Memory B cell (primary cell): ENCODE measurements at places on chromosomes 13 and 19.

GRCh38 chr13:111597191-111597611 lies 276.8 kb downstream of the TEX29 start:
- DNase-seq = no peak

- DNase-seq = no peak
These were observed 177.5 kb downstream of the ABCC4 start for GRCh38 chr13:95123726-95124125.

GRCh38 chr13:107209824-107210722 lies 642.1 kb upstream of the ARGLU1 start:
- DNase-seq = no peak

- no peak for DNase-seq
These were observed 713.0 kb upstream of the PCDH9 start for GRCh38 chr13:67943116-67943515.

GRCh38 chr19:55678121-55678671 lies 3.2 kb downstream of the EPN1 start:
- DNase-seq = peak; percentile 75

DNA sequence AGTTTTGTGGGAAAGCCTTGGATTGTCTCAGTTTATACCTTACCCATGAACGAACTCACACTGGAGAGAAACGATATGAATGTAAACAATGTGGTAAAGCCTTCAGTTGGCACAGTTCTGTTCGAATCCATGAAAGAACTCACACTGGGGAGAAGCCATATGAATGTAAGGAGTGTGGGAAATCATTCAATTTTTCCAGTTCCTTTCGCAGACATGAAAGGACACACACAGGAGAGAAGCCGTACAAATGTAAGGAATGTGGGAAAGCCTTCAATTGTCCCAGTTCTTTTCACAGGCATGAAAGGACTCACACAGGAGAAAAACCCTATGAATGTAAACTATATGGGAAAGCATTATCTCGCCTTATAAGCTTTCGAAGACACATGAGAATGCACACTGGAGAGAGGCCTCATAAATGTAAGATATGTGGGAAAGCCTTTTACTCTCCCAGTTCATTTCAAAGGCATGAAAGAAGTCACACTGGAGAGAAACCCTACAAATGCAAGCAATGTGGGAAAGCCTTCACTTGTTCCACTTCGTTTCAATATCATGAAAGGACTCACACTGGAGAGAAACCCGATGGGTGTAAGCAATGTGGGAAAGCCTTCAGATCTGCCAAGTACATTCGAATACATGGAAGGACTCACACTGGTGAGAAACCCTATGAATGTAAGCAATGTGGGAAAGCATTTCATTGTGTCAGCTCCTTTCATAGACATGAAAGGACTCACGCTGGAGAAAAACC lies 7.5 kb upstream of the ZNF440 start:
- no peak for DNase-seq

GRCh38 chr13:30148171-30148754 lies 159.1 kb downstream of the KATNAL1 start:
- no peak for DNase-seq

DNA sequence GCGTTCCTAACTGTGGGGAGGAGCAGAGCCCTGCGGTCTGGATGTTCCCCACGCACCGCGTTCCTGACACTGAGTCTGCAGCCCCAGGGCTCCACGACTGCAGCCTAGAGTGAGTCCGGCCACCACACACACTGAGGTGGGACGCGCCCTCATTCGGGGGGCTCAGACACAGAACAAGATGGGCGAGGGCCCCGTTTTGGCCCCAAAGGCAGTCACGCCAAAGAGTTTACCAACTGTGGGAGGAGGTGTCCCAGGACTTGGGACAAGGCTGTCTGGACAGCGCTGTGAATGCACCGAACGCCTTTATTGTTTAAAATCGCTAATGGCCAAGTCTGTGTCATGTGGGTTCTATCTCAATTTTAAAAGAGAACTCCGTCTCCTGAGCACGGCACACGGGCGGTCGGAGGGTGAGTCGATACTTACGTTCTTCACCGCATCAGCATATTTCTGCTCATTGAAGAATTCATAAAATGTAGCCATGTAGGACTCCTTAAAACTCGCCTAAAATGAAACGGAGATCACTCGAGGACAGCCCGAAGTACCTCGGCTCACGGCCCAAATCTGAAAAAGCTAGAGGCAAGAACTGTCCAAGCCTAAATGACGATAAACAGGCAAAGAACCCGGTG lies 35.2 kb upstream of the C13orf46 start:
- DNase-seq = no peak

- no peak for DNase-seq
These were observed 111.8 kb downstream of the ESD start for GRCh38 chr13:46685006-46685730.

GRCh38 chr13:76872675-76873074 lies 13.5 kb downstream of the KCTD12 start:
- DNase-seq = no peak

GRCh38 chr13:18943721-18944391 lies 237.8 kb downstream of the TUBA3C start:
- no peak for DNase-seq

DNA sequence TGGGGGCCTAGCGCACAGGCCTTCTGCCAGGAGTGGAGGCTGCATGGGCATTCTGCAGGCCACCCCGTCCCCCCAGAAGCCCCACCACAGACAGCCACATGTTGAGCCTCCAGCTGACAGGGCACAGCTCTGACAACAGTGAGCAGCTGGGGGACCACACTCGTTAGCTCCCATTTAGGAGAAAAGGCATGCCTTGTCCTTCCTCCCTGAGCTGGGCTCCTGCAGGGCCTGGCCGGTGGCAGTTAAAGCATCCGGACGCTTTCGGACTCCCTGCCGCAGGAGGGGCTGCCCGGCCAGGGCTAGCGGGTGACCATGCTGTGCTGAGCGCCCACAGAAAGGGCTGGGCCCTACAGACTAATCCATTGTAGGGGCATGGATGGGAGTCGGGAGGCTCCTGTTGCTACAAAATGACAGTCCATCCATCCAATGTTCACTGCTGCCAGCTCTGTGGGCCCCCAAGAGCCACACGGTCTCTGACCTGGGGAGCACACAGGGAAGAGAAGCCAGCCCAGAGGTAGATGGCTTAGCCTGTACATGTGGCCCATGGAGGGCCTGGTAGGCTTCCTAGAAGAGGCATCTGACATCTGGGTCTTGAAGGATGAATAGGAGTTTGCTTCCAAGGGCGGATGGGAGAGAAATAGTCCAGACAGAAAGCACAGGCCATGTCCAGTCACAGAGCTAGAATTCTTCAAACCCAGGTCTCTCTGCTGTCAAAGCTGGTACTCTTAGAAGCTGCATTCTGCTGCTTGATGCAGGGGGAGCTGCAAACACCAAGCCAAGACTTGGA lies 116.5 kb upstream of the VSTM2B start:
- DNase-seq = no peak

GRCh38 chr13:41563984-41564365 lies 106.6 kb downstream of the RGCC start:
- no peak for DNase-seq

DNA sequence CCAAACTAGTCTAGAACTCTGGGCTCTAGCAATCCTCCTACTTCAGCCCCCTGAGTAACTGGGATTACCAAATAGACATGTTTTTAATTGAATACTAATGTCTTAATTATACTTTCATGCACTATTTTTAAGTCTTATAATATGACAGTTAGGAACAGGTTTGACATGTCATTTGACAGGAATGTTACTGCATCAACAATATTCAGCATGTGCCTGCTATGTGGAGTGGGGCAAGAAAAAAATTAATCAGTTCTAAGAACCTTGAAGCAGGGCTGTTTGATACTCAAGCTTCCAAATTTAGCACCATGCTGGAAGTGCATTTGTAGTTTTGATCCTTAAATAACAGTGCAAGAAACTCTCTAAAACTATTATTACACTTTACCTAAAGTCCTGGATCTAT lies 265.3 kb downstream of the MZT1 start:
- DNase-seq = no peak

GRCh38 chr19:44903602-44904425 lies 1.8 kb upstream of the APOE start:
- DNase-seq = peak; percentile 93

- no peak for DNase-seq
These were observed 247.8 kb downstream of the TEX29 start for GRCh38 chr13:111568290-111568689.

GRCh38 chr13:63308549-63309165 lies 1893.0 kb upstream of the PCDH20 start:
- no peak for DNase-seq

DNA sequence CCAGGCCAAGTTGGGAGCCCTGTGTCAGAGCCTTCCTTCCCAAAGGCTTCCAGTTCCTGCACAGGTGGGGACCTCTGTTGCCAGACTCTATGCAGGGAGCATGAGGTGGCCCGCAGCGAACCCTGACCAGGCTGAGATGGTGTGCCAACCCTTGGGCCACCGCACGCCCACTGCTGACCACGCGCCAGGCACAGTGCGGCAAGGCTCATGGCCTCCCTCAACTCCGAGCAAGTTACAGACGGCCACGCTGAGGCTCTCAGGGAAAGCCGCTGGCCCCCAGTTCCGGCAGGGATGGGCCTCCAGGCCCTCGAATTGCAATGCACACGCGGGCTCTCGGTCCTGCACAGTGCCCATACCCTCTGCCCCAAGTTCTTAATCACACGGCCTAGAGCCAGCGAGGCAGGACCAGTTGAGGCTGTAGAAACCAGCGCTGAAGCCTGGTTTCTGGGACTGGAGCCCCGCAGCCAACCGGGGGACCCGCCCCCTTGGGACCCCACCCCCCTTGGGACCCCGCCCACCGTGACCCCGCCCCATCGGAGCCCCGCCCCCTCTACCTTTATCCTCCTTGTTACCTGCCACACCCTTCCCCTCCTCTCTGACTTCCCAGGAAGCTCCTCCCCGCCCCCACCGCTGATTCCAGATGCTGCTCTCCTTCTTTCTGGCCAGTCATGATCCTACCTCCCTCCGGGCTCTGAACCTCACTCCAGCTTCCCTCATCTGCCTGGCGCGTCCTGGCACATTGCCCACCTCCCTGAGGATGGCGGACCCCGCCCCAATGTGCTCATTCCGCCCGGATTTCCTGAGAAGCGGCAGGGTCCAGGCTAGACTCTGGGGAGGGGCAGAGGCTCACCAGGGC lies 6.0 kb downstream of the PEX11G start:
- DNase-seq = no peak

DNA sequence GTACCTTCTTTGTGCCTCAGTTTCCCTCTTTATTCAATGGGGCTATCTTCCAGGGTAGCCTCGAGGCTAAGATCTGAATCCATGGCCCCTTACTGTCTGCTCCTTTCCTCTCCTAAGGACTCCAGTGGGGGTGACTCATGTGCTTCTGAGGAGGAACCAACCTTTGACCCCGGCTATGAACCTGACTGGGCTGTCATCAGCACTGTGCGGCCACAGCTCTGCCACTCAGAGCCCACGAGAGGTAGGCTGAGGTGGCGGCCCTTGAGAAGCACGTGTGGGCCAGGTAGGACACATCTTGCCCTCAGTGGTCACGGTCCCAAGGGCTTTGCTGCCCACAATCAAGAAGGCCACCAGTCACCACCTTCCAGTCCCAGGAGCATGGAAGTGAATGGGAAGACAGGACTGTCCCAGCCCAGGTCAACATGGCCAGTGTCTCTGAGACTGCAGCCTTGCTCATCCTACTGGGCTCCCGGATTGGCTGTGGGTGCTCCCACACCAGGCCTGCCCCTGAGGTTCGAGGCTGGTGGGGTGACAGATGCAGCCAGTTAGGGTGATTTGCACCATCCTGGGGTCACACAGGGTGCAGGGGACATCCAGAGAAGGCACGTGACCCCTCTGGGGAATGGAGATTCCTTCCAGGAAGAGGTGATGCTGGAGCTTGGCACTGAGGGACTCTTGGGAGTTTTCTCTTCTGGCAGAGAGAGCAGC lies 2.8 kb downstream of the TBC1D17 start:
- DNase-seq = no peak

GRCh38 chr19:33860312-33861090 lies 63.8 kb downstream of the KCTD15 start:
- no peak for DNase-seq

DNA sequence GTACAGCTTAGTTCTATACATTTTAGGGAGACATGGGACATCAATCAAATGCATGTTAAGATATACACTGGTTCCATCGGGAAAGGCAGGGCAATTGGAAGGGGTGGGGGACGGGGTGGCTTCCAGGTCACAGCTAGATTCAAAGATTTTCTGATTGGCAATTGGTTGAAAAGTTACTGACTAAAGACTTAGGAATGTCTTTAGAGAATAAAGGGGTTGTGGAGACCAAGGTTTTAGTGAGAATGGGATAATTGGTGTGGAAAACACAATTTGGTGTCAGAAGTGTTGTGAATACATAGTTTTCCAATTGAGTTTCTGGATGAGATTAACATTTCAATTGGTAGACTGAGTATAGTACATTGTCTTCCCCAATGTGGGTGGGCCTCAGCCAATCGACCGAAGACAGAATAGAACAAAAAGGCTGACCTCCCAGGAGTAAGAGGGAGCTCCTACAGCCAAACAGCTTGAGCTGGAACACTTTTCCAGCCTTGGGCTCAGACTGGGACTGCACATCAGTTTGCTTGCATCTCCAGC lies 988 bp upstream of the CCDC169 start:
- DNase-seq = no peak

DNA sequence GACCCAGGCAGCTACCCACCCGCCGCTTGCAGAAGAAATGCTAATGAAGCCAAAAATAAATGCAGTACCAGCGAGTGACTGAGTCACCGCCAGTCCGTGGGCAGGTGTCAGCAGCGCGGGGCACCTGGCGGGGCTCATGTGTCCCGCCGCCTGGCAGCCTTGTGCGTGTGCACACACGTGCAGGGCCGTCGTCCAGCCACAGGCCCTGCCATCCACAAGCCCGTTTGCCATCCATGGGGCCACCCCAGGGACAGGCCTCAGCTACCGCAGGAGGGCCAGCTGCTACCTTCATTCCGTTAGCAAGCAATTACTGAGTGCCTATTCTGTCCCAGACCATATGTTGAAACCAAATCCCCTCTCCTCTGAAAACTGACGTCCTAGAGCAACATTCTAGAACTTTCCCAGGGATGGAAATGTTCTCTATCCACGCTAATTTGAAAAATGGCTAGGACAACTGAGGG lies 20.5 kb downstream of the NCAN start:
- DNase-seq = no peak

DNA sequence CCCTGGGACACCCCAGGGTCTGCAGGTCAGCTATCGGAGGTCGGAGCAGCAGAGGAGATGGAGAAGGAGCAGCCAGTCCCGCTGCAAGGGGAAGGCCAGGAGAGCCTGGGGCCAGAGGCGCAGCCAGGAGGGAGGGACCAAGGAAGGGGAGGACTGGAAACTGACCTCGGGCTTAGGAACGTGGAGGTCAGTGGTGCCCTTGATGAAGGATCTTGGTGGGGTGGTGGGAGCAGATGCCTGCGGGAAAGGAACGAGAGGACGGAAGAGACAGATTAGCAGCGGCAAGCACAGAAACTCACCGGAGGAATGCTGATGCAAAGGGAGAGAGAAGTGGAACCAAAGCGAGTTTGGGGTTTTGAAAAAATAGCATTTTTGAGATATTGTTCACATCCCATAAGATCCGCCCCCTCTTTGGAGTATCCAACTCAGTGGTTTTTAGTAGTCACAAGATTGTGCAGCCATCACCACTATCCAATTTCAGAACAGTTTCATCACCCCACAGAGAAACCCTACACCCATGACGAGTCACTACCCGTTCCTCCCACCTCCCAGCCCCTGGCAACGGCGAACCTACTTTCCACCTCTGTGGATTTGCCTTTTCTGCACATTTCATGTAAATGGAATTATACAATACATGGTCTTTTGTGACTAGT lies 22.1 kb downstream of the PLEKHF1 start:
- no peak for DNase-seq

- DNase-seq = no peak
These were observed 84.0 kb downstream of the ATP11A start for GRCh38 chr13:112773601-112774447.

- DNase-seq = no peak
These were observed 155.2 kb downstream of the DPF1 start for GRCh38 chr19:38068826-38069225.
